Occipital lobe (tissue), 3 donors: ENCODE measurements at places on chromosomes 13 and 19. TPM values are rescaled to one million over a fixed set of nuclear protein-coding genes. Genes with fewer than 3 reads are reported as not detected.

ANKLE1 gene
- 0.94 TPM for total RNA-seq

ZNF541 gene
- total RNA-seq = not detected

CCDC169 gene
- 2.7 TPM for total RNA-seq

IRGC gene
- total RNA-seq = not detected

IZUMO4 gene
- total RNA-seq = 2.2 TPM

FXYD1 gene
- not detected for total RNA-seq

SMIM24 gene
- not detected for total RNA-seq

FSD1 gene
- 28.4 TPM for total RNA-seq

NCR1 gene
- not detected for total RNA-seq

CAPN12 gene
- not detected for total RNA-seq

CABP5 gene
- not detected for total RNA-seq

KCNN4 gene
- 0.16 TPM for total RNA-seq

CYP2F1 gene
- total RNA-seq = not detected

OVOL3 gene
- not detected for total RNA-seq

ZNF536 gene
- 28.1 TPM for total RNA-seq

PDX1 gene
- total RNA-seq = not detected

MBD3L3 gene
- not detected for total RNA-seq

SYDE1 gene
- total RNA-seq = 2.5 TPM

ZNF723 gene
- total RNA-seq = not detected

DAZAP1 gene
- 35.7 TPM for total RNA-seq

SYCN gene
- total RNA-seq = not detected

MAG gene
- 0.47 TPM for total RNA-seq

CYP2A6 gene
- not detected for total RNA-seq

PTH2 gene
- total RNA-seq = not detected

KLF5 gene
- 2.2 TPM for total RNA-seq

DNM2 gene
- 34.0 TPM for total RNA-seq

SIGLEC9 gene
- 0.78 TPM for total RNA-seq

ZNF763 gene
- 6.7 TPM for total RNA-seq

CYP4F2 gene
- total RNA-seq = not detected

ZNF221 gene
- total RNA-seq = 24.6 TPM

IL12RB1 gene
- total RNA-seq = 0.47 TPM

MTUS2 gene
- total RNA-seq = 3.6 TPM

C19orf85 gene
- total RNA-seq = not detected

SLC10A2 gene
- total RNA-seq = not detected

XAB2 gene
- total RNA-seq = 18.4 TPM

PPP1R12C gene
- total RNA-seq = 20.7 TPM

SCEL gene
- 0.31 TPM for total RNA-seq

ZNF304 gene
- 22.1 TPM for total RNA-seq

ZNF382 gene
- 110 TPM for total RNA-seq

CEACAM21 gene
- total RNA-seq = 1.6 TPM

DHPS gene
- 79.7 TPM for total RNA-seq

LILRA6 gene
- not detected for total RNA-seq

CD177 gene
- total RNA-seq = 2.3 TPM

ZNF208 gene
- total RNA-seq = under 0.01 TPM

SERP2 gene
- total RNA-seq = 30.7 TPM

ZNF571 gene
- 11.7 TPM for total RNA-seq

PGLYRP2 gene
- not detected for total RNA-seq

THSD1 gene
- total RNA-seq = 15.0 TPM

SCN1B gene
- total RNA-seq = 1.1 TPM

PSG7 gene
- total RNA-seq = not detected

KLK10 gene
- total RNA-seq = not detected

OBI1 gene
- total RNA-seq = 76.0 TPM

ZSCAN4 gene
- not detected for total RNA-seq

C1QTNF9B gene
- total RNA-seq = not detected

ZNF880 gene
- total RNA-seq = 93.4 TPM
